AG04449 (cell line): ENCODE measurements at places on chromosomes 2 and 18.

DNA sequence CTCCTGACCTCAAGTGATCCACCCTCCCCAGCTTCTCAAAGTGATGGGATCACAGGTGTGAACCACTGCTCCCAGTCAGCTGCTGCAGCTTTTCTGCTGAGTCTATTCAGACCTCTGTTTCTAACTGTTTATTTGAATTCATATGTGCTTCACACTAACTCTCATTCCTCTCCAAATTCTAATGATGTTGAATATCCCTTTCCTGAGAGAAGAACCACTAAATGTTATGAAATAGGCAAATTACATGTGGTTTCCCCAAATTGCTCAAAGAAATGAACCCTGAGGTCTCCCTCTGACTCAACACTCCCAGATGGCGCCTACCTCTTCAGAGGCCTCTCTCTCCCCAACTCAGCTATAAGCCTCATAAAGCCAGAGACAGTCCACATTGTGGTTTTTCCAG is 98.6 kb downstream of the IRS1 start:
- peak; percentile 96 for DNase-seq

DNA sequence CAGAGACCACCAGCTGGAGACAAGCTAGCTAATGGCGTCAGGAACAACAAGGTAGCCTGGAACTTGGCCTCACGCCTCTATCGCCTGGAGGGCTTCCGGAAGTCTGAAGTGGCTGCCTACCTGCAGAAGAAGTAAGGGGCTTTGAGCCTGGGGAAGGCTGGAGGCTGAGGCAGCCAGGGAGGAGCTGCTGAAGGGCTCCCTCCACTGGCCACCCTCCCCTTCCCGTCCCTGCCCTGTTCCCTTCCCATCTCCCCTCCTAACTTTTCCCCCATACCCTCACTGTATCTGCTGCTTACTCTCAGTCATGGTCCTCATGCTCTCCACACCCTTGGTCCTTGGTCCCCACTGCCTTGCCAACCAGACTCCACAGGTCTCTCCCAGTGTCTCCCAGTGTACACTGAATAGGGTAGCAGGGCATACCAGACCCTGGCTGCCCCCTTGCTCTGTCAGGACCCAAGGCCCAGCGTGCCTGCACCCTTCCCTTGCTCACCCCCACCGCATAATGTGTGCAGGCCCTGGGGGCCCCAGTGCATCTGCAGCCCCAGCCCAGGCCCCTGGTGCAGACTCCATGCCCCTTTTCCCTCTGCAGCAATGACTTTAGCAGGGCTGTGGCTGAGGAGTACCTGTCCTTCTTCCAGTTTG is 18.8 kb downstream of the PSD4 start:
- DNase-seq, result no peak

- DNase-seq, result no peak
Observed at GRCh38 chr2:30439296-30439695, 7.8 kb upstream of the LCLAT1 start.

DNA sequence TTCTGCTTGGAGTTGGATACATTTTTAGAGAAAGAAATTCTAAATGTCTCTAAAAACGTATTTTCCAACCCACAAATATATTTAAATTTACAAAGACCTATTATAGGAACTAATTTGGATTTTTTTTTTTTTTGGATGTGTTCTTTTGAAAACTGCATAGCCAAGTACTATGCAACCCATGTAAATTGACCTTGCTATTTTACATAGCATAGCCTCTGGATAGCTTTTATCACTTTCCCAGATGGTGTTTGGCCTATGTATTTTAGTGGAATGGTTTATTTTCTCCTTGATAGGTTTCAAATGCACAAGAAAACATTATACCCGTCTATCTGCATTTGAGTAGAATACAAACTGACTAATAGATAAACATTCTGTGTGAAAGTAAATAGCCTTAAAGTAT is 130.0 kb downstream of the FIGN start:
- DNase-seq, result no peak

DNA sequence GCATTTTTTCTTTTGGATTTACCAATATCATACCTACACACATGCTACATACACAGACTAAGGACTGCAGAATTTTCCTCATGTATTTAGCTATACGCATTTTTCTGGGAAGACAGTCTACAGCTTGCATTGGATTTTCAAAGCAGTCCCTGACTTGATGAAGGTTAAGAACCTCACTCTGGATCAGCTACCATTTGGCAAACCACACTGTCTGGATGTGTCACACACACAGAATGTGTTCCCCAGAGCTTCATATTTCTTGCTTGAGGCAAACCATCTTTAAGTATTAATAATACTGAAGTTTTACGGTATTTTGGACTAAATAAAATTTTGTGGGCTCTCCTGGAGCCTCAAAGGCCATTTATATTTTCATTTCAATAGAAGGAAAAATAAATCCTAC is 102.3 kb downstream of the TCF4 start:
- DNase-seq, result peak; percentile 67

DNA sequence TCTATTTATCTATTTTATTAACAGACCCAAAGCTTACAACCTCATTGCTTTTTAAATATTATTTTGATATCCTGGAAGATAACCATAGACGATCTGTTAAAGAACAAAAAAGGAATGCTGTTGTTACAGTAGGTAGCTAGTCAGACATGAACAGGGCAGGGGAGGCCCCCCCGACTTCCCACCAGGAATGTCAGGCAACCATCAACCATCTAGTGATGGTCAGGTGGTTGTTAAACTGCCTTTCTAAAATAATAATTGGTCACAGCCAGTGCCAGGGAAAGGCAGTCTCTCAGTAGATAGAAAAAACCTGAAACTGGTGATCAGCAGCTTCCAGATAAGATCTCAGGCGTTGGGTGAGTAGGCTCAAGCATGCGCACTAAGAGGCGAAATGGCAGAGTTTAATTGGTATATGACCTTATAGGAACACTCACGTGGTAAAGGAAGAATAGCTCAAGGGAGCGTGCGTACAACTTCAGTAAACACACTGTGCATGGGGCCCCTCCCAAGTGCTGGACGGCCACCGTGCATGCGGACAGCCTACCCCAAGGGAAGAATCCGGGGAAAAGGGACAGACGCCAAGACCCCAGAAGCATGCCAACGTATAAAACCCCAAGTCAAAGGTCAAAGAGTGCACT is 32.5 kb upstream of the CCL20 start:
- DNase-seq, result no peak

- DNase-seq, result no peak
Observed at GRCh38 chr2:146615778-146616177, 1229.1 kb upstream of the ACVR2A start.
